PC-3 (cell line): ENCODE measurements at places on chromosomes 7 and 10. TPM values are rescaled to one million over a fixed set of nuclear protein-coding genes. Genes with fewer than 3 reads are reported as not detected.

GRID2IP gene
- not detected in 2 replicates for total RNA-seq

FAM149B1 gene
- total RNA-seq: 34.3 and 39.1 TPM in 2 replicates

DNA sequence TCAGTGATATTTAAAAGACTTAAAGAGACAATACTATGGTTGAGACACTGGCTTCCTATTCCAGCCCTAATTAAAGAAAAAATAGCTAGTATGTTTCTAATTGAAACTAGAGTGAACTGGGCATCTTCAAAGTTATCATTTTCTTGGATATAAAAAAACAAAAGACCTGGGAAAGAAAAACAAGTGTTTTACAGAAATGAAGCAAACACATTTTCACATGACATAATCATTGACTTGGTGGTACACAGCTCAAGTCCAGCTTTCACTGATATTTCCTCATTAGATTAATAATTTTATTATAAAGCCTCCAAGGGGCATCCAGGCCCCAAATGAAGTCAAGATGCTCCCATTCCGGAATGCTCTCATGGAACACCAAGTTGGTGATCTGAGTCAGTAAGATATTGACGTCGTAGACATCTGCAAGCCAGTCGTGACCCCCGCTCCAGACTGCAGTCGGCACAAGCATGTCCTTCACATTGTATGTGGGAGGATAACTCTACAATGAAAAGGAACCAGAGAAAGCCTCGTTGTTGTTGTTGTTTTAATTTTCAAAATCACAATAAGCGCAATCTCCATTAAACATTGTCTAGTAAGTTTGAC lies 7.5 kb upstream of the CH25H start:
- DNase-seq: no peak

DNA sequence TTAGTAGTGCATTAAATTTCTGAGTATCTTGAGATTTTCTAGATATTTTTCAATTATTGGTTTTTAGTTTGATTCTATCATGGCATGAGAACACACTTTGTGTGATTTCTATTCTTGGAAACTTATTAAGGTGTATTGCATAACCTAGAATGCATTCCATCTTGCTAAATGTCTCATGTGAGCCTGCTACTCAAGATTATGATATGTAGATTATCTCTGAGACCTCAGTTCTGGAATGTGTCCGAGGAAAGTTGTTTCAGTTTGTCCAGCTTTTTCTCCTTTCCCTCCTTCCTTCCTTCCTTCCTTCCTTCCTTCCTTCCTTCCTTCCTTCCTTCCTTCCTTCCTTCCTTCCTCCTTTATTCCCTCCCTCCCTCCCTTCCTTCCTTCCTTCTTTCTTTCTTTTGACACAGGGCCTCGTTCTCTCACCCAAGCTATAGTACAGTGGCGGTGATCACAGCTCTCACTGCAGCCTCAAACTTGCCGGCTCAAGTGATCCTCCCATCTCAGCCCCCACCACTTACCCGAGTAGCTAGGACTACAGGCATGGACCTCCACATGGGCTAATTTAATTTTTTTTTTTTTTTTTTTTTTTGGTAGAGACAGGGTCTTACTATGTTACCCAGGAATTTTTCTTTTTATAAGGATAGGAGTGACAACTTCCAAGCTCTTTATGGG lies 7.6 kb downstream of the ITPRID1 start:
- DNase-seq: no peak
